ENCODE measurements at places on chromosomes 6 and 20. TPM values are rescaled to one million over a fixed set of nuclear protein-coding genes. Genes with fewer than 3 reads are reported as not detected.

BEND3 gene
- total RNA-seq = 1.4 TPM

FRMD1 gene
- not detected for total RNA-seq

HLA-F gene
- total RNA-seq = 0.16 TPM

MOG gene
- not detected for total RNA-seq

FKBP1C gene
- 0.48 TPM for total RNA-seq

MAS1 gene
- not detected for total RNA-seq
